ENCODE measurements at places on chromosomes 11 and 22. TPM values are rescaled to one million over a fixed set of nuclear protein-coding genes. Genes with fewer than 3 reads are reported as not detected.

ZNF215 gene
- 0.63 TPM for total RNA-seq

DDTL gene
- 2.9 TPM for total RNA-seq

SCGB1A1 gene
- total RNA-seq: not detected

SLC22A8 gene
- not detected for total RNA-seq

OR8D1 gene
- total RNA-seq: not detected

CHRDL2 gene
- not detected for total RNA-seq

B4GALNT4 gene
- 2.5 TPM for total RNA-seq

OR4C13 gene
- total RNA-seq: not detected

CST6 gene
- not detected for total RNA-seq

LRRC10B gene
- total RNA-seq: not detected

CRYBA4 gene
- not detected for total RNA-seq

SLC22A6 gene
- not detected for total RNA-seq

WNT7B gene
- not detected for total RNA-seq

OR52N4 gene
- 1.3 TPM for total RNA-seq

TAF6L gene
- total RNA-seq: 22.1 TPM

OR51B5 gene
- not detected for total RNA-seq

ADAMTS8 gene
- not detected for total RNA-seq

NDUFV1 gene
- total RNA-seq: 196 TPM

GVQW3 gene
- total RNA-seq: 3.4 TPM

JHY gene
- 1.5 TPM for total RNA-seq

NXPE2 gene
- total RNA-seq: not detected

RAG2 gene
- total RNA-seq: not detected

DBX1 gene
- not detected for total RNA-seq

KCNJ5 gene
- total RNA-seq: not detected

PTPRCAP gene
- 425 TPM for total RNA-seq

MUC6 gene
- not detected for total RNA-seq

OR4A16 gene
- not detected for total RNA-seq

SCARF2 gene
- 1.9 TPM for total RNA-seq

PLCB3 gene
- 11.4 TPM for total RNA-seq

ALDH3B2 gene
- not detected for total RNA-seq

OR4D5 gene
- not detected for total RNA-seq

LBHD1 gene
- 26.5 TPM for total RNA-seq

FAM111A gene
- 166 TPM for total RNA-seq

DNAJB13 gene
- total RNA-seq: not detected

OR8A1 gene
- not detected for total RNA-seq

RIBC2 gene
- 7.8 TPM for total RNA-seq

CFAP300 gene
- total RNA-seq: not detected

TRIM49 gene
- total RNA-seq: not detected

SPON1 gene
- total RNA-seq: 15.2 TPM

OR51I1 gene
- total RNA-seq: not detected

OR5B21 gene
- total RNA-seq: 0.30 TPM
